ENCODE measurements at places on chromosomes 3 and 15.

DNA sequence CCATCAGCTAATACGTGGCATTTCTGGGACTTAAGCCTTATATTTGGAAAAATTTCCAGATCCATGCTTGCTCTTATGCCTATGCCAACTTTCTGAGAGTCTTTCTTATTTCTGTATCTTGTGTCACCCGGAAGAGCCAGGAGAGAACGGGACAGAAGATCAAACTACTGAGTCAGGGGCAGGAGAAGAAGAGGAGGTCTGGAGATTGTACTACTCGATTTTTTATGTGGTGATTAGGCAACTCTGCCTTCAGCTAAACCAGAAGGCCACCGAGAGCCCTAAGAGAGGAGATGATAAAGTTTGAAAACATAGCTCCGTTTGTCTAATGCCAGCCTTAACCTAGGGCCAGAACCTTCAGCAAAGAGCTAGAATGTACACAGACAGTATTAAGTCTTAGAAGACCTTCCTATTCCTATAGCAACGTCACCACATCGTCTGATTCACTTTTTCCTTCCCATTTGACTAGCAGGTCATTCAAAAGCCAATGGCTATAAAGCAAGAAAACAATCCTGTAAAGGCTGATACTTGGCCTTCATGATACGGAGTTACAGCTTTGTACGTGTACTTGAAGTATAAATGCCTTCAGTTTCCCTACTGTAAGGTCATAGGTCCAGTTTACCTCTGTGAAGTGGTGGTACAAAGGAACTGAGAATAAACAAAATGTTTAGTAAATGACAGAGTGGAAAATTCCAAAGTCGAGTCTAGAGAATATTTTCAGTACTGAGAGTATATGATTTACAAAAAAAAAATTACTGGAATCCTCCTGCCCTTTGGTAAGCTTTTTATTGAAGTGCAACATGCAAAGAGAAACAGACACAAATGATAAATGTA lies 96.1 kb upstream of the ICE2 start:
- no peak for DNase-seq

- DNase-seq: peak; percentile 7
These were observed 272.3 kb downstream of the ARRDC4 start for GRCh38 chr15:98232761-98233160.

DNA sequence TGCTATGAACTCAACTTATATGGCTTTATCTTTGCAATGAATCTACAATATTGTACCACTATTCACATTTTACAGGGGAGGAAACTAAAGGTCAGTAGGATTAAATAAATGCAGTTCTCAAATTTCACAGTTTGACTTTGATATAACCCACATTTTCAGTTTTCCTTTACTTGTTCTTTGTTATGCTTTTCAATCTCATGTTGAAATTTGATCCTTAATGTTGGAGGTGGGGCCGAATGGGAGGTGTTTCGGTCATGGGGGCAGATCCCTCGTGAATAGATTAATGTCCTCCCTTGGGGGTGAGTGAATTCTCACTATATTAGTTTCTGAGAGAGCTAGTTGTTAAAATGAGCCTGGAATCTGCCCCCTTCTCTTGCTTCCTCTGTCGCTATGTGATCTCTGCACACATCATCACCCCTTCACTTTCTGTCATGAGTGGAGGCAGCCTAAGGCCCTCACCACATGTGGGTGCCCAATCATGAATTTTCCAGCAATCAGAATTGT lies 44.7 kb downstream of the CD200 start:
- DNase-seq: peak; percentile 63

DNA sequence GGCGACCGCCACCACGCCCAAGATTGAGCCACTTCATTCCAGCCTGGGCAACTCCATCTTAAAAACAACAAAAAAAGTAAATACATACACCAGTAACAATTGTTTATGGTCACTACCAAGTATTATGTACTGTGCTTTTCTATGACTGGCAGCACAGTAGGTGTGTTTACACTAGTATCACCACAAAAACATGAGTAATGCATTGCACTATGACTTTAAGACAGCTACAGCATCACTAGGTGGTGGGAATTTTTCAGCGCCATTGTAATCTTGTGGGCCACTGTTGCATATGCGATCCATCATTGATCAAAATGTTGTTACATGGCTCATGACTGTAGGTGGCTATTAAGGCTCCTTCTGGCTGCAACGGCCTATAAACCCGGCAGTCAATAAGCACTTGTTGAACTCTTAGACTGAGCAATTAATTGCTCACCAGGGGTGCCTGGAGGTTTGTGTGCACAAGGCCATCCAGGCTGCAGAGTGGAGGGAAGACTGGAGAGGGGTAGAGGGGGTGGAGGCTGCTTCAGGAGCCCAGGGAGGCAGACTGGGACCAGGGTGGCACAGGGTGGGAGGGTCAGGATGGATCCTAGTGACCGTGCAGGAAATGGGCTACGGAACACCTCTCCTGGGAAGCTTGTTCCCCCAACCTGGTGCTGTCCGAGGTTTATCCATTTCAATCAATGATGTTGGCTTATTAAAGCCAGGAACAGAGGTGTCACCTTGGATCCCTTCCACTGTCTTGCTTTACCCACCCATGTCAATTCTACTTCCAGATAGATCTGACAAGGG lies 17.9 kb upstream of the COPG1 start:
- no peak for DNase-seq

DNA sequence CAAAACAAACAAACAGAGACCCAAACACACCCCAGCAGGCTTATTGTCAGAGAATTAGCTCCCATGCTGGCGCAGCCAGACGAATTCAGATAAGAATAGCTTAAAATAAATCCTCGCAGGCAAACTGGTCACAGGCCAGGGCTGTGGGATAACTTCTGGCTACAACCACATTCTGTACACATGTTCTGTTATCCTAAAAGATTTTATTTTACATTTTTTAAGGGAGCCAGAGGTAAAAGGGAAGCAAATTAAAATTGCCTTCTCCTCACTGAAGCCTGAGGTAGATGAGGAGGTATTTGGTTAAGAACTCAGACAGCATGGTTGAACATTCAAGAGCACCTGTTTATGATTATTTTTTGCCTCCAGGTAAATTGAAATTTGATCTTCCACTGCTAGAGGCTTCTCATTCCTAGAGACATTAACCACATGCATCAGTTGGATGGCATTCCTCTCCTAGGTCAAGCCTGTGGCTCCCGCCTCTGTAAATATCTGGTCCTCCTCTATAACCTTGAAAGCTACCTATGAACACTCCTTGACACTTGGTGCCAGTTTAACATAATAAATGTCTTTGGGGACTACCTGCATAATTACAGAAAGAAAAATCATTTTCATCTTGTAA lies 190.3 kb downstream of the SATB1 start:
- no peak for DNase-seq

DNA sequence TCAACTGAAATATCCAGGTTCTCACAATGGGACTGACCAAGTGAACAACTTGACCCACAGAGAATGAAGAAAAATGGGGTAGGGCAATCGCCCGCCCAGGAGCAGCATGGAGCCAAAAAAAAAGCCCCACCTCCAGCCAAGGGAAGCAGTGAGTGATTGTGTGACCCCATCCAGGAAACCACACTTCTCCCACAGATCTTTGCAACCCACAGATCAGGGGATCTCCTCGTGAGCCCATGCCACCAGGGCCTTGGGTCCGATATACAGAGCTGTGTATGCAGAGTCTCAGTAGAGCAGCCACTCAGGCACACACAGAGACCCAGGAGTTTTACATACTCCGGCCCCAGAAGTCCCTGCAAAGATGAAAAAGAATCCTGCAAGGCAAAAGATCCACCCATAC lies 35.7 kb downstream of the PYGO1 start:
- no peak for DNase-seq

DNA sequence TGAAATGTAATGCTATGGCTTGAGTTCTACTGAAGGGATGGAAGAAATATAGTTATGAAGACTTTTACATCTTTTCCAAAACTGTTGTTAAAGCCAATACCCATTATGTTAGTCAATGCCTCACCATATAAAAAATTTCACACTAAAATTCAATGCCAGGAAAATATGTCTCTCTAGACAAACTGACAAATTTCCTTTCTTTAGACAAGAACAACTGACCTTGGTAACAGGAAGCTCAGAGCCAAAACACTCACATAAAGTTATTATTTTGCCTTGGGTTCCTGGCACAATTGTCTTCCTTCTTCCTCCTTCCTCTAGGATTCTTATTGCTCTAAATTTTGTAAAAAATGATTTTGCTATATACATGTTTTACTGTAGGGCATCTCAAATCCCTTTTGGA lies 26.7 kb downstream of the INTS14 start:
- DNase-seq: no peak

DNA sequence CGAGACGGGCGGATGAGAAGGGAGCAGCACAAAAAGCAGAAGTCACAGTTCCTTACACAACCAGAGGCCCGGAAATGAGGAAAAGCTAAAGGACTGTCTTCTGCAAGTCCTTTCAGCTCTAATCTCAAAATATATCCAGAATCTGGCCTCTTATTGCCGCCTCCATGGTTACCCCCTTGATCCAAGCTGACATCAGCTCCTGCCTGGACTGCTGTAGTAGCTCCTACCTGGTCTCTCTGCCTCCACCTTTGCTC lies 324.0 kb upstream of the ROPN1 start:
- no peak for DNase-seq

DNA sequence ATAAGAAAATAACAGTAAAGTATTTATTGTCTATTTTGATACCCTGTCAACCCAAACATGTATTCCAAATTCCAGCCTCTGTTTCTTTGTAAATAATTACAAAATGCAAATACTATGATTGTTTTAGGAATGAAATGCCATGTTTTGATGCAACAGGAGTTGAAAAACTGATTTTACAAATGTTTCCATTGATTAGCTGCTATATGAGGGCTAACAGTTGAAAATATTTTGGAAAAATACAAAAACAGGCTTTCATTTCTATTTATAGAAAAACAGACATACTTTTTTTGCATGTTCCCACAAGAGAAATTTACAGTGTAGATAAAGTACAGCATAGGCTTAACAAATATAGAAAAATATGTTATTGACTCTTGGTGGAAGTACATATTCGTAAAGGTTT lies 20.0 kb downstream of the MBNL1 start:
- no peak for DNase-seq

DNA sequence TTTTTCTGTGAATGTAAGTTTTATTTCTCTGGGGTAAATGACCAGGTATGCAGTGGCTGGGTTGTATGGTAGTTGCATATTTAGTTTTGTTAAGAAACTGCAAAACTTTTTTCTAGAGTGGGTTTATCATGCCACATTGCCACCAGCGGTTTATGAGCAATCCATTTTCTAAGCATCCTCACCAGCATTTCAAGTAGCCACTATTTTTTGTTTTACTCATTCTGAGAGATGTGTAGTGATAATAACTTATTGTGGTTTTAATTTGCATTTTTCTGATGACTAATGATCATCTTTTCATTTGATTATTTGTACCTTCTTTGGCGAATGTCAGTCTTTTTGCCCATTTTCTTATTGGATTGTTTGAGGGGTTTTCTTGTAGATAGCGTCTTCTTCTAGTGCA lies 56.2 kb downstream of the SPRED1 start:
- no peak for DNase-seq

- DNase-seq: no peak
These were observed 194.0 kb downstream of the ITPR1 start for GRCh38 chr3:4687167-4687566.

DNA sequence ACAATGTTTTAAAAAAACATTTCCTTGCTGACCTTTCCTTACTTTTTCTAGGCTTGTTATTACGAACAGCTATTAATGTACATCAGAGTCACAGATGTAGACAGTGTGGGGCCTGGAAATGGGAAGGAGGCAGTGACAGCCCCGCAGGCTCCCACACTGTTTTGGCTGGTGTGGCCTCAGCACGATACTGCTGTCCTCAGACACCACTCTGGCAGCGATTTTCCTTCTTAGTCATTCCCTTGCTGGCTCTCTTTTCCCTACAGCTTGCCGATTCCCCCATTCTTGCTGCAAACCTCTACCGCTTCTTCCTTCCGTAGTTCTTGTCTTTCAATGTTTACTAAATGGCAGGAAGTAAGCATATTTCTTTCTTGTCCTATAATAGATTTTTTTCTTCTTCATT lies 113.1 kb downstream of the ABI3BP start:
- DNase-seq: no peak
